ENCODE measurements at places on chromosomes 1 and 21.

- DNase-seq, result no peak
Measured at GRCh38 chr1:184296466-184297243, 90.2 kb upstream of the C1orf21 start.

DNA sequence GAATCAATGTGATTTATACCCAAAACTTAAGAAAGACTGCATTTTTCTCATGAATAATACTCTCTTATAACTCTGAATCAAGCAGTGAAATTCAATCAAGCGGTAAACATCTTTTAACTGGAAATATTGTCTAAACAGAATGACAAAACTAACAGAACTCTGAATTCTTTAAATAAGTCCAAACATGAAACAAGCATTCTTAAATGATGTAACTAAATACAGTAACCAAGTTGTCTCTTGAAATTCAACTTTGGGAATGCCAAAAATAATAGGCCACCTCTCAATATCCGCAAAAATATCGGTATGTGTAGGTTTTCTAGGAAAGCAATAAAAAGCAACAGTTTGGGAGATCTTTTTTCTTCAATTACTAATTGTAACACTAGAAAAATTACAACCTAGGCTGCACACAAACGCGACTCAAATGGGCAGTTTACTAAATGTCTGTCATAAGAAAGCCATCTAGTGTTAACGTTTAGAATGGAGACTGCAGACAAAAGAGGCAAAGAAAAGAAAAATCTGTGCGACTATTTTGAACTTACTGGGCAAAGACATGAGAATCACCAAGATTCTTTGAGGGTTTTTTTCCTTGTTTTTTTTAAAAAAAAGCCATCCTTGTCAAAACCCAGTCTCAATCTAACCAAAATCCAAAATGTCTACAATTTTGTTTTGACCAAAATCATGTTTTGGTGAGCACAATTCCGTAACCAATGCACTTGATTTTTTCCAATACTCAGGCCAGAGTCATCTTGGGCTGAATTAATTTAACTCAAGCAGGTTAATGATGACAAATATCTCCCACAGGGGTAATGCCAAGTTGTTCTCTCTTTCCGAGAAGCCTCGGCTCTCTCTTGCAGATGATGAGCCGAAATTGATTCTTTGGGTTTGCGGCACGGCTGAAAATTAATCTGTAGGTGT lies 1.3 kb downstream of the SIPA1L2 start:
- no peak for DNase-seq

- no peak for DNase-seq
Measured at GRCh38 chr1:223733898-223734852, 21.8 kb downstream of the CAPN2 start.

- DNase-seq, result no peak
Measured at GRCh38 chr1:166470441-166470840, 303.6 kb upstream of the FAM78B start.

DNA sequence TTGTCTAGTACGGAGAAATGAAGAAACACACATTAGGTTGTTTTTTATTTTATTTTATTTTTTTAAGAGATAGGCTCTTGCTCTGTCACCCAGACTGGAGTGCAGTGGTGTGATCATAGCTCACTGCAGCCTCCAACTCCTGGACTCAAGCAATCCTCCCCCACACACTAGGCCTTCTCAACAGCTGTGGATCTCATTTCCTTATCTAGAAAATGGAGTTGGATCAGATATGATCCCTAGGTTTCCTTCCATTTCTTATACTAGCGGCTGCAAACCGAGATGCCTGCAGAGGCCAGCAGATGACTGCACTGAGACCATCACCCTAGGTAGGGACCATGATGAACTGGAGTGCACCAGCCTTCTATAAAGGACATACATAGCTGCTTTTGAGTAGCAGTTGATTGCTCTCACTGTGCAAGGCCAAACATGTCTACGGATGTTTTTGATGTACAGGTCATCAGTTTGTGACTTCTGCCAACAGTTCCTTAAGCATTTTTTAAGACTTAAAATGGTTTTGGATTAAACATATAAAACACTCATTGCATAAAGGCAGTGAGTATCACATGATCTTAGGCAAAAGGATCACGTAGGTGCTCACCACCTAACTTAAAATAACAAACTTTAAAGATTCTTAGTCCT lies 11.4 kb upstream of the KLHL12 start:
- no peak for DNase-seq

DNA sequence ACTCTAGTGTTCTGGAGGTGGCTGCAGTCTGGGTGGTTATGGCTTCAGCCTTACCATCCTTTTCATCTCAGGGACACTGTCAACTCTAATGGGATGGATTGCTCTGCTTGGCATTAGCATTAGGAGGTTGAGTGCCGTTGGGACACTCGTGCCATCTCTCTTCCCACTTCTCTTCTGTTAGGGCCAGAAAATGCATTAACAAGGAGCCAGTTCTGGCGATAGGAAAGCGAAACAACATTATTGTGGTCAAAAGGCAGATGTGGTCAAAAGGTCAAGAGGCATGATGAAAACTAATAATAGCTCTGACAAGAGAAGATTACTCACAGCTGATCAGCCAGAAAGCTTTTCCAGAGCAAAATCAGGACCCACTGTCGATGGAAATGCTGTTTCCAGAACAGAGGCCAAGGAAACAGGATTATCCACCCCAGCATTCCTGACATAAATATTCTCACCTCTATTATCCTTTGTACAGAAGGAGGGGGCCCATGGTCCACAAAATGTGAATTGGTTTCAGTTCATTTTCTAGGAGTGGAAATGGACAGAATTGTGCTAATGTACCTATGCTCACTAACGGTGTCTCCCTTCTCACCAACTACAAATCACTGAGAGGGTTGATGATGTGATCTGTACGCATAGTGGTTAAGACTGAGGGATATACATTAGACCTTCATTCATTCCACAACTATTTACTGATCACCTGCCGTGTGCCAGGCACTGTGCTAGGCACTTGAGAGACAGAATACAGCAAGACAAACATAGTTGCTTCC lies 72.0 kb downstream of the ST6GALNAC5 start:
- no peak for DNase-seq

- no peak for DNase-seq
Measured at GRCh38 chr1:58592522-58593134, 15.6 kb upstream of the TACSTD2 start.

GRCh38 chr21:45841033-45841432 lies 140.5 kb upstream of the COL6A1 start:
- DNase-seq, result no peak
